ENCODE measurements at places on chromosomes 6 and 20.
A peak's percentile ranks its signal among the peaks of the same experiment; 100 is the strongest.

GRCh38 chr6:92050216-92050615, 1369.1 kb downstream of the EPHA7 start:
- DNase-seq: peak; percentile 4

GRCh38 chr6:44966449-44967092, 361.6 kb upstream of the RUNX2 start:
- peak; percentile 82 for DNase-seq

DNA sequence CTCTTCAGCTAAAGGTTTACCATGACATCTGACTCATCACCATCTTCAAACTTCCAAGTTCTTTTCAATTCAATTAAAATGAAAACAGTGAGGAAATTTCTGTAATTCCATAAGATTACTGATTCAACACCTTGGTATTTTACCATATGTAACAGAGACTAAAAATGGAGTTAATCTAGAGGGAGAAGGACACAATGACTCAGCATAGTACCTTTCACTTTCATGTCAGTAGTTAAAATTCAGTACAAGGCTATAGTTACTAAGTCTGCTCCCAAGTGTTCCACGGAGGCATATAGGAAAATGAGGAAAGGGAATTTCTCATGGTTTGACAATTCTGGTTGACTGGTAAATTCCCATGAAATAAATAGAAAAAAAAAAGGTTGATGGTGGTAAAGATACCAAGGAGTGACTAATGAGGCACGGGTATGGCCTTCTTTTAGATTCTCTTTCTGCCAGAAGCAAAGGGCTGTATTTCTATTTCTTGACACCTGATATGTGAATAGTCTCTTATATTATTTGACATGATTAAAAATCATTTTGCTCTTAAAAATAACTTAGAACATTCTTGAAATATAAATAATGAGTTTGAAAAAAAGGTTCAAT, 526.7 kb upstream of the ADGRB3 start:
- DNase-seq: peak; percentile 61

DNA sequence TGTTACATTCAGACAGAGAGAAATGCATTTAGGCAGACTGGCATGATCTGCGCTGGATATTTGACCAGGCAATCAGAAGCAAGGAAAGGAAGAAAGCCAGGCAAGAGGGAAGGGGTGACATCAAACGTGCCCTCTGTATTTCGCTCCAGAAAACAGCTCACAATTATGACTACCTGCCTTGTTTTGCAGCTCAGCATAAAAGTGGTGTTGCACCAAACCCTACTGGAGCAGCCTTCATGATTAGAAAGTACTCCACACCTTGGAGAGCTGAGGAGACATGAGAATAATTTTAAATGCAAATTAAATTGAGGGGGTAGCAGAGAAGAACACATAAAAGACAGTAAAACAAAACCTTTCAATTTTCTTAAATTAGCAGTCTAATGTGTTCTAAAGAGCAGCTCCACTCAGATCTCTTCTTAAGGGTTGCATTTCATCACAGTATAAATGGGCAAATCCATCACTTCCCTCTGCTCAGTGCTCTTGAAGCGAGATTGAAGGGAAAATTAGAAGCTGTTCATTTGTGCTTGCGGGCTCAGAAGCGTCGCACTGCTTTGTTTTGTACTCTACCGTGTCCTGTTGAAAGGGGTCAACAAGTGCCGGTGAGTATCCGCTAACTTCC, at the start of gene PHACTR1:
TSS of gene PHACTR1 (plus strand) at position 470 of the 619 bp plus-strand sequence.
- DNase-seq: no peak

GRCh38 chr6:158560836-158561320, 987 bp downstream of the TMEM181 start:
- peak; percentile 40 for DNase-seq

- no peak for DNase-seq
These were observed 57.8 kb downstream of the GMPR start for GRCh38 chr6:16296061-16296670.

- no peak for DNase-seq
These were observed 250.9 kb downstream of the ANKRD60 start for GRCh38 chr20:57977569-57977968.

DNA sequence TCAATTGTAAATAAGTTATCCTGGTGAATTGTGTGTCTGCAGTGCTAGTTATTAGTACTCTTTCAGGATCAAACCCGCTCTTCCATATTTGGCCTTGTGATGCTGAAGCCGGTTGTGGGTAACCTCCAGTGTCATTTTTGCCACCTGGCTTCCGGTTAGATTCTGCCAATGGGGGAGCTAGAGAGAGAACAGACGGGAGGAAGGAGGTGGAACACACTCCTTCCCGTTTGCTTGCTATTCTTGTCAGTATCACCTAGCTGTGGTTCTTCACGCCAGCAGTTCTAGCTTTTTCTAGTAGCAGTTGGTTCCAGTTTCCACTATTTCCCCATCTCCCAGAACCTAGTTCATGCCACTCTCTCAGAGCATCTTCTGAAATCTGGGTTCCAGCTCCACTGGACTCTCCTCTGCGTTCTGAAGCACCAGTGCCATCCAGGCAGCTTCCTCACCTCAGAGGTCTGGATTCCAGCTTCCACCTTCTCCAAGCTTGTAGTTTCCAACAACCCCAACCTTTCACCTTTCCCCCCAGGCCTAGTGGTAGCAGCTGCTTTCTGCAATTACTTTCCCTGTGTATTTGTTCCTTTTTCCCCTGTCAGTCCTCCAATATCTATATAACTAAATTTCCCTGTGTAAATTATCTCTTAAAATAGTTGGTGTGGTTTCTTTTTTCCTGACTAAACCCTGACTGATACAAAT, 46.9 kb upstream of the LOC128125822 start:
- DNase-seq: no peak

DNA sequence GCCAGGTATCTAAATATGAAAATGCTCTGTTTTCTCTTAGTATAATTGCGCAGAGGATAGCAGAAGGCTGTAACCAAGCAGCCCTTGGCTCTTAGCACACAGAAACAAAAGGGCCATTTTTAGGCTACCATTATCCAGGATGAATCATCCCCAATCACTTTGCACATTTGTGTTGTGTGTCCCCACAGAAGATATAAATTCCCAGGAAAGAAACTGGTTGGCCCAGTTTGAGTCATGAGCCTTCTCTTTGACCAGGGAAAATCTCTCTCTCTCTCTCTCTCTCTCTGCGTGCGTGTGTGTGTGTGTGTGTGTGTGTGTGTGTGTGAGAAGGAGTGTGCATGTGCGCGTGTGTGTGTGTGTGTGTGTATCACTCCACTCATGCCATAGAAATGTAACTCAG, 178.5 kb downstream of the FRK start:
- DNase-seq: no peak

DNA sequence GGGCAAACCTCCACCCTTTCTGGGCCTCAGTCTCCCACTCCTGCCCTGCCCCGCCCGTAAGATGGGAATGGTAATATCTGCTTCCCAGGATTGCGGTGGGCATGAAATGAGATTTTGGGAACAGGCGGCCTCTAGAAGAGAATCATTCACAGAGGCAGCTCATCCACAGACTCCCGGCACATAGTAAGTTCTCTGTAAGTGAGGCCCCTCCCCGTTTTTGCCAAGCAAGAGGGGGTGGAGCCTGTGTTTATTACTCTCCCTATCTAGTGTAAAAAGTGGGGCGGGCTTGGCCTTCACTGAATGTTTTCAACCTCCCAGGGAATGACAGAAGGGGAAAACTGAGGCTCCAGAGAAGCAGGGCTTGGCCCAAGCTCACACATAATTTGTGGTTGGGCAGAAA, 20.0 kb downstream of the SUN5 start:
- DNase-seq: no peak

- no peak for DNase-seq
These were observed 26.7 kb downstream of the ARFGEF3 start for GRCh38 chr6:138188278-138188941.

GRCh38 chr20:50848341-50848808, 53.5 kb downstream of the BCAS4 start:
- DNase-seq: peak; percentile 40

- DNase-seq: no peak
These were observed 85.1 kb downstream of the PDSS2 start for GRCh38 chr6:107374264-107374663.

DNA sequence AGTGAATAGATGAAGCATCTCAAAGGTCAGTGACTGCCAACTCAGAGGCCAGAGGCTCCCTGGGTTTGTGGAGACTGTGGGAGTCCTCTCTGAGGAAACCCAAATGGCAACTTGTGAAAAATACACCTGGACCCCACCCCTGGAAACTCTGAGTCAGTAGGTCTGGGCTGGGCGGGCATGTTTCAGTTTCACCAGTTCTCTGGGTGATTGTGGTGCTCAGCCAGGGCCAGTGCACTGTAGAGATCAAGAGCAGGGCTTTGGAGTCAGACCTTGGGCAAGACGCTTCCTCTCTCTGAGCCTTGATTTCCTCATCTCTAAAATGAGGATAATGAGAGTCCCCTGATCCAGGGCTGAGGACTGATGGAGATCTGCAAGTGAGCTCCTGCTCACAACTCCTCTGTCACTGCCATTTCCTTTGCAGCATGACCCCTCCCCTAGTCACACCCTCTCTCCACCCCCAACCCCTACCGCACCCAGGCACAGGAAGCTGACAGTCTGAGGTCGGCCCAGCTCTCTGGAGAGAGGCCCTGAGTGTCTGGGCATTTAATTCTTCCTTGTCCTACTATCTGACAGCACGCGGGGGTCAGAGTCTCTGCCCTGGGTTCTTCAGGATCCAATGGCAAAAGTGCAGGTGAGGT, 5.1 kb downstream of the DEF6 start:
- DNase-seq: peak; percentile 35

DNA sequence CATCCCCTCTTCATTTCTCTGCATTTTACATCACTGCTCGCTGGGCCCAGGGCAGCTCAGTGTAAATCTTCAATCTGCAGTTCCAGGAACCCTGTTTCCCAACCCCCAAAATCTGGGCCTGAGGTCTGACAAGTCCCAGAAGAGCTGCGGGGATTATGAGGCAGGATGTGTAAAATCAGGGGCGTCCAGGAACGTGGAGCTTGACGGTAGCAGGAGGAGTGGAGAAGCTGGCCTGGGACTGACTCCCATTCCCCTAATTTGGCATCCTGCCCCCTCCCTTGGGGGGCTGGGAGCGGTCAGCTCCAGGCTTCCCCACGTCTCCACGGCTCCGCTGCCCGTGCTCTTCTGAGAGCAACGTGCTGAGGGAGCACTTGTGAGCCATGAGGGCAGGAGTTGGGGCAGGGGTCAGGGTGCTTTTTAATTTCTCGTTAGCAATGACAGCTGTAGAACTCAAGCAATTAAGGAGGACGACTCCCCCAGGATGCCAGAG, 23.4 kb upstream of the VEGFA start:
- no peak for DNase-seq

GRCh38 chr20:51402201-51402600, 140.3 kb downstream of the NFATC2 start:
- DNase-seq: peak; percentile 85

- DNase-seq: no peak
These were observed 83.1 kb upstream of the CBLN4 start for GRCh38 chr20:56088375-56088774.

DNA sequence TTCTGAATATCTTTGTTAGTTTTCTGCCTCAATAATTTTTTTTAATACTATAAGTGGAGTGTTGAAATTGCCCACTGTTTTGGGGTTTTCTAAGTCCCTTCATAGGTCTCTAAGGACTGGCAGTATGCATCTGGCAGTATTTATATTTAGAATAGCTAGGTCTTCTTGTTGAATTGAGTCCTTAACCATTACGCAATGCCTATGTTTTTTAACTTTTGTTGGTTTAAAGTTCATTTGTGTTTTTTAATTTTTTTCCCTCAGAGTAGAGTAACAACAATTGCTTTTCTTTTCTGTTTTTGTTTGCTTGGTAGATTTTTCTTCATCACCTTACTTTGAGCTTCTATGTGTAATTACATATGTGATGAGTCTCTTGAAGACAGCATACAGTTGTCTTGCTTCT, 375.9 kb upstream of the EYS start:
- DNase-seq: no peak

GRCh38 chr6:129957941-129958898, 60.2 kb upstream of the L3MBTL3 start:
- no peak for DNase-seq

- DNase-seq: peak; percentile 98
These were observed 5.5 kb downstream of the HTR1B start for GRCh38 chr6:77457720-77458349.

DNA sequence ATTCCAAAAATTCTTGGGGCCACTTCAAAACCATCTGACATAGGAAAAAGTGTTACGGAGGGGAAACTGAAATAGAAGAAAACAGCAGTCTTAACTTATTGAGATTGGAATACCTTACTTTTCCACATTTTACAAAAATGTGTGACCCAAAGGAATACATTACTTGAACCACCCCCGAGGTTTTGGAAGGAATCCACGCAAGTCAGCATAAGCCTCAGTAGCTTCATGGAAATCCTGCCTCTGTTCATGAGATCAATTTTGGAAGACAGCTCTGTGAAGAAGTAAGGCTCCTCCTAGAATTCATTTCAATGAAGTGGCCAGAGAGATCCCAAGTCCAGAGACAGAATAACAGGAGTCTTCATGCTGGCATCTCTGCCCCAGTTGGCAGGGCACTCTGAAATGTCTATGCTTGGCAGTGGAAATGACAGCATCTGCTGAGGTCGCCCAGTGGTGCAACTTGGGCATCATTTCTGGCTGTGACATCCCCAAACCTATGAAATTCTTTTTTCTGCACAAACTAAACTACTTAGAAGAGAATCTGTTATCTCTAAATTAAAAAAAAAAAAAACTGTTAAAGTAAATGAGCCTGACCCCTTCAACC, 132.5 kb downstream of the EPM2A start:
- no peak for DNase-seq

GRCh38 chr6:76790045-76790796, 673.1 kb downstream of the HTR1B start:
- no peak for DNase-seq

DNA sequence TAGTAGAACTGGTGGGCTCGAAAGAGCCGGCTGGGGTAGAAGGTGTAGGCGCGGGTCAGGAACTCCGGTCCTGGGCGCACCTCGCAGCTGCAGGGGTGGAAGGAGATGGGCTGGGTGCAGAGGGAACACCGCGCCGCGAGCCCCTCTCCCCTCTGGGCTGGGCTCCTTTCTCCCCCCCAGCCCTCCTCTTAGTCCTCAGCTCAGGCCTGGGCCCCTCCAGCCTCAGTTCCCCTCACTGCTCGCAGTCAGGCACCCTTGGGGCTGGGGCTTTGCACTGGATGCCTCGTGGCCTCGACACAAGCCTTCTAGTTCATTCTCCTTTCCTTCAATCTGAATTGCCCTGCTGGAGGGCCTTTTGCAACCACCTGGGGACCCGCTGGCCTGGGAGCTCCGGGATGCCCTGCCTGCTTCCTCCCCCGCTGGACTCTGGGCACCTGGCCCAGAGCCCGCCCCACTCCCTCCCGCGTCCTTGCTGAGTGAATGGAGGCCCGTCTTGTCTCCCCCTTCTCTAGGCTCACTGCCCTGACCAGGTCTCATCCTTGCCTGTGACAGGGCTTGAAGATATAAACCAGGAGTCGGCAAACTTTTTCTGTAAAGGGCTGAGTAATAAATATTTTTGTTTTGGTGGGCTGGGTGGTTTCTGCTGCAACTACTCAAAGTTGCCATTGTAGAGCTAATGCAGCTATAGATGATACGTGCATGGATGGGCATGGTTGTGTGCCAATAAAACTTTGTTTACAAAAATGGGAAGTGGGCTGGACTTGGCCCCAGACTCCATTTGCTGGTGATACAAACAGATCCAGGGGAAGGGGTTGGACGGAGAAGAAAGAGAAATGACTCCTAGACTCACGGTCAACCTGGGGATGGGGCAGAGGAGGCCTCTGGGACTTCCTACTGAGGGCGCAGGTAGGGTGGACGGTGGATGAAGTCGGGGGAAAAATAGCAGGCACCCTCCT, 47.3 kb downstream of the APCDD1L start:
- DNase-seq: no peak

GRCh38 chr20:51029963-51030920, 7.3 kb upstream of the KCNG1 start:
- no peak for DNase-seq

GRCh38 chr6:139594333-139594965, 220.0 kb upstream of the CITED2 start:
- no peak for DNase-seq
